Cardiac muscle cell (in vitro differentiated cells and primary cell): ENCODE measurements at places on chromosomes 1 and 21. TPM values are rescaled to one million over a fixed set of nuclear protein-coding genes. Genes with fewer than 3 reads are reported as not detected.

GRCh38 chr1:184682956-184683355, 71.7 kb downstream of the EDEM3 start:
- no peak for DNase-seq

GRCh38 chr1:236269439-236269838, 12.3 kb downstream of the ERO1B start:
- DNase-seq: no peak

DNA sequence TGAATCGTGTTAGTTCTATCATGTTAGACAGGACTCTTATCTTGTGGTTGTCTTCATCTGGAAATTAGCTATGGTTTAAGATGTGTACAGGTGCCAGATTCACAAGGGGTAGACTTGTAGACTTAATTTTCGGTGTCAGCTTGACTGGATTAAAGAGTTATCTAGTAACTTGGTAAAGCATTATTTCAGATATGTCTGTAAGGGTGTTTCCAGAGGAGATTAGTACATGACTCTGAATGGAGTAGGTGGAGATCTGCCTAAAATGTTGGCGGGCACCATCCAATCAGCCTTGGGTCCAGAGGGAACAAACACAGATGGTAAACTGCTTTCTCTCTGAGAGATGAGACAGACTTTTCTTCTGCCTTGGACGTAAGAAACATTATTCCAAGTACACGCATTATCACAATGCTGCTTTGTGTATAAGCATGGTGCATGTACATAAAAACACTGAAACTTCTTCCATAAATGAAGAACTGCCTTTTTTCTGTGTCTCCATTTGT, 434.6 kb downstream of the SMYD3 start:
- DNase-seq: no peak

- peak; percentile 87 for DNase-seq
Measured at GRCh38 chr1:218344814-218345672, at the start of gene TGFB2. TSS of gene TGFB2 (plus strand) at chr1:218345336. CDS start at chr1:218346702, 1,366 bp downstream.

DNA sequence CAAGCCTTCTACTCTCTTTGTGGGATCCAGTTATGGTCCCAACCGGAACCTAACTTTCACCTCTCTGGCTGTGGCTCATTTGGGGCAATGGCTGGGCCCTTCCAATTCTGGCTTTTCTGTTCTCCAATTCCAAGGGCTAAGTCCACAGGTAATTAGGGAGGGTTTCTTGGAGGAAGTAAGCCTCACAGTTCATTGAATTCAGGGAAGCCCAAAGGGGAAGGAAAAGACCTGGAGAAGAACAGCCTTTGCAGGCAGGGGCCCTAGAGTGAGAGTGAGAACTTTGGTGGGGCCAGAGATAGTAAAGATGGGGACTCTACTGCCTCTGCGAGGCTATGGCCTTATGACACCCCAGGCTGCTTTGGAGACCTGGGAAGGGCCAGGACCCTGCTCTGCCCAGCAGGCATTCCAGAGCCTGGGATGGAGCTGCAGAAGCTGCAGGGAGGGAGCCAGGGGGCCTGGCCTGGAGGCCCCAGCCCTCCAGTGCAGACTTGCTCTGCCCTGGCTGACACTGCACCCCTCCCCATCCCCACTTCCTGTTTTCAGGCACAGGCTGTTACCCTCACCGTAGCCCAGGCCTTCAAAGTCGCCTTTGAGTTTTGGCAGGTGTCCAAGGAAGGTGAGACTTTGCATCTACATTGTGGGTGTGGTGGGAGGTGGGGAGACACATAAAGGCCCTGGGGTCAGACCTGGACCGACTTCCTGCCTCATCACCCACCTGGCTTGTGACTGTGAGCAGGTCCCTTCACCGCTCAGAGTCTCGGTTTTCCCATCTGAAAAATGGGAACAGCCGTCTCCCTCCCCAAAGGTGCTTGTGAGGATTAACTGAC, 18.9 kb downstream of the LDLRAP1 start:
- no peak for DNase-seq

The GBP2 gene
- total RNA-seq: 1.1 and 2.4 TPM in 2 replicates
